ENCODE measurements at places on chromosomes 3 and 15.

- DNase-seq, result no peak
Measured at GRCh38 chr3:64440498-64440897, 215.2 kb upstream of the PRICKLE2 start.

GRCh38 chr15:48425051-48425450, 93.8 kb downstream of the DUT start:
- no peak for DNase-seq

- DNase-seq, result no peak
Measured at GRCh38 chr15:66233487-66234415, 19.8 kb downstream of the MEGF11 start.

- DNase-seq, result no peak
Measured at GRCh38 chr3:9468460-9468859, 71.0 kb downstream of the SETD5 start.

- no peak for DNase-seq
Measured at GRCh38 chr3:13213911-13214846, 140.9 kb upstream of the IQSEC1 start.

GRCh38 chr15:63195569-63196015, 6.2 kb downstream of the RAB8B start:
- DNase-seq, result no peak

- no peak for DNase-seq
Measured at GRCh38 chr3:10981961-10982360, 10.6 kb upstream of the SLC6A1 start.

DNA sequence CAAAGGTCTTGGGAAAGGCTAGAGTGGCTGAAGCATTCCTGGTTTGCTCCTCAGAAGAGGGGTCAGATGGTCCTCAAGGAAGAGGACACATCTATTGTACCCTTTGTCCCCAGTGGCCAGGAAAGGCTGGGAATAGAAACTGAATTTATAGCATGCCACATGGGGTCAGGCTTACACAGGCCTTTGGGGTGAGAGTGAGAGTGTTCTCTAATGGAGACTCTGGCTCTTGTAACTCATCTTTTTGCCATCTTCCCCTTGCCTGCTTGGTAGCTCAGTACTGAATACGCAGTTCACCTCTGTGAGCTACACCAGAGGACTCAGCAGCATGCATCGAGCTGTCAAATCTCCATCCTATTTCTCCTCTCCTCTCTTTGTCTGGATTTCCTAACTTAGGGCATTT, 87.5 kb downstream of the ATP2B2 start:
- DNase-seq, result no peak

- DNase-seq, result no peak
Measured at GRCh38 chr15:64351265-64351664, 4.7 kb downstream of the CSNK1G1 start.

DNA sequence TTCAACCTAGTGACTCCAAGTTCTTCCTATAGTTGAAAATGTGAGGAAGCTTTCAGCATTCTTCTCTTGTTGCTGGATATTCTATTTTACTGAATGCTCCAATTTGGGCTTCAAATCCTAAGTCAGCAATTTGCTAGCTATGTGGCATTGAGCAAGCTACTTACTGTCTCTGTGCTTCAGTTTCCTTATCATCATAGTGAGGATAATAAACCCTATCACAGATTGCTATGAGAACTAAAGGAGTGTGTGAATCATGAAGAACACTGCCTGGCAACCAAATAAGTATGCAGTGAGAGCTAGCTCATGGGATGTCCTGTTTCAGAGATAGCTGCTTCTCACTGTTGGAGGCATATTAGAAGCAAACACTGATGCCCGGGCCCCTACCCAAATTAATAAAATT, 163.8 kb upstream of the CDIN1 start:
- no peak for DNase-seq

- no peak for DNase-seq
Measured at GRCh38 chr3:128710816-128711433, 15.1 kb upstream of the RAB7A start.

DNA sequence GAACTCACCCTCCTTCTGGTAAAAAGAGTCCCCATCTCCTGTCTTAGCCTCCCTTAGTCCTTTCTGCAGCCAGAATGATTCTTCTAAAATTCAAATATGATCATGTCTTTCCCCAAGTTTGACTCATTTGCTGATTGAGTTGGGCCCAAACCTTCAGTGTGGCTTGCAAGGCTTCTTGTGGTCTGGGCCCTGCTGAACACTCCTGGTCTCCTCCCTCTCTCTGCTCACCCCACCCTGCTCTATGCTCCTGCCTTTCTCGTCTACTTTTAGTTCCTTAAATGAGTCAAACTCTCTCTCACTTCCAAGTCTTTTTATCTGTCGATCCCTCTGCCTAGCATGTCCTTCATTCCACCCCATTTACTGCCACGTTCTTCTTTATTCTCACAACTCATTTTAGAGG, 72.6 kb downstream of the CCR1 start:
- no peak for DNase-seq

DNA sequence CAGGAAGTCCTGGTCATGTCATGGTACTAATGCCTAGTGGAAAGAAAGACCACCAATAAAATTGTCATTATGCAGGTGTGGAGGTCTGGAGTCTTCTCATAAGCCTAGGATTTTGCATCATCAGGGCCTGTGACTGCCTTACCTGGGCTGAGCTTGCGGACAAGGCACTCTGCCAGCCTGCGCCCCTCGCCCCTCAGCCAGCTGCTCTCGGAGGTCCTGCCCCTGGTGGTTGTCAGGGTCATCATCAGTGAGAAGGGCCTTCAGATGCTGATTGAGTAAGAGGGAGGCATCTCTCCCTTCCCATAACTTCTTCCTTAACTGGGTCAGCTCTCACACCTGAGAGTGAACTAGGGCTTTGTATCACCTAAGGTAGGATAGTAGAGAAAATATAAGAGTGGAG, 132.8 kb downstream of the DCLK3 start:
- DNase-seq, result no peak

DNA sequence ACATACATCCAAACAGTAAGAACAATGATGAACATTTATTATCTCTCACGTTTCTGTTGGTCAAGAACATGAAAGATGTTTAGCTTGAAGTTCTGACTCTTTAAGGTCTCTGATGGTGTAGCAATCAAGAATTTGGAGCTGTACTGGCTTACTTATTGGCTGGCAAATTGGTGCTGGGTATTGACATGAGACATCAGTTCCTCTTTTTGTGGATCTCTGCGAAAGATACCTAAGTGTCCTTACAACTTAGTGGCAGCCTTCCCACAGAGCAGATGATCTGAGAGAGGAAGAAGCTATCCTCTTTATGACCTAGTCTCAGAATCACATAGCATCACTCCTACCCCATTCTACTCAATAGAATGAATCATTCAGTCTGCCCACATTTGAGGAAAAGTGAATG, 309.8 kb upstream of the DCBLD2 start:
- no peak for DNase-seq

- peak; percentile 44 for DNase-seq
Measured at GRCh38 chr3:15291589-15292541, 40.5 kb downstream of the SH3BP5 start.

DNA sequence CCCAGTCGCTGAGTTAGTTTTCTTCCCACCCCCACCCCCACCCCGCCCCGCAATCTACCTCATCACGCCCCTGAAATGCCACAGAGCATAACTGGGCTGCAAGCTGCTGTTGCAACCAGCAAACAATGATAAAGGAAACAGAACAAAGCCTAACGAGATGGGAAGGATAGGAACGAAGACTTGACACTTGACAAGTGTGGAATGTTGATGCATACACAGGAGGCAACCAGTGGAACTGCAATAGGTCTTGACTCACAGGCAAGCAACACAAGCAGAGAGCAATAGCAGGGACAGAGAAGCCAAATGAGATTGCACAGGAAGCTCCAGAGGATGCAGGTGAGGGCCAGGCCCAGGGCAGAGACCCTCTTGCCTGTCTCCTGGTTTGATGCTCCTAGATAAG, 225.9 kb downstream of the IGSF11 start:
- no peak for DNase-seq

DNA sequence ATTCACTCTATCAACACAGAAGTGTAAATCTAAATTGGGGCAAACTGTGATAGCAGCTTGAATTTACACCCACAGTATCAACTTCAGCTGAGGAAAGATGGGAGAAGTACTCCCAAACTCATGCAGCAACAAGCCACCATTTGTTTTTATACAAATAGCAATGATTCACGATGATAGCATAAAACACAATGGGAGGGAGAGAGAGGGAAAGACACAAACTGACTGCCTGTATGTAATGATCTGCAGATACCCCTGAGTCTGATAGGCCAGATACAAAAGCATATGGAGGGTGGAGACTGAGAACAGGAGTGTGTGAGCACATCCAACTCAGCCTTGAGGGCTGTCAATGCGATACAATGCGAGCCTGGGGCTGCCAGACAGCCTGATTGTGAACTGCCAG, 79.2 kb downstream of the CNTN3 start:
- no peak for DNase-seq

DNA sequence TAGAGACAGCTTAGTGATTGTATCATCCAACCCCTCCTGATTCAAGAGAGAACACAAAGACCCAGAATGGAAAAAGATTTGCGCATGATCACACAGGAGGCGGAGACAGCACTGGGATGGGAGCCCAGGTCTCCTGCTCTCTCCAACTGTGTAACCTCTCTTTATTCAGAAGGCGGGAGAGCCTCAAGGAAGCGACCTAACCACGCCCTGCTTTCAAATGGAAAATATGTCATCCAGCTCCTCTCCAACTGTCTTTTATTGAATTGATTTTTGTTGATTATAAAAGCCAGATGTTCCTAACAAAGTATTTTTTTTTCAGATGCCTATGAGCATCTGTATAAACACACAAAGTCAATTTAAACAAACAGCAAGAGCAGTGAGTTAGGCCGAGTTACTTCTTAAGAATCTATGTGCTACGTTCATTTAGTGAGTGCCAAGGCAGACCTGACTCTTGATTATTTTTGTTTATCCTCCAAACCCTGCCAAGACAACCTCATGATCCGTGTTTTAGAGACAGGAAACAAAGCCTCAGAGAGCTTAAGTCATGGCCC, 74.5 kb downstream of the BFSP2 start:
- DNase-seq, result no peak

DNA sequence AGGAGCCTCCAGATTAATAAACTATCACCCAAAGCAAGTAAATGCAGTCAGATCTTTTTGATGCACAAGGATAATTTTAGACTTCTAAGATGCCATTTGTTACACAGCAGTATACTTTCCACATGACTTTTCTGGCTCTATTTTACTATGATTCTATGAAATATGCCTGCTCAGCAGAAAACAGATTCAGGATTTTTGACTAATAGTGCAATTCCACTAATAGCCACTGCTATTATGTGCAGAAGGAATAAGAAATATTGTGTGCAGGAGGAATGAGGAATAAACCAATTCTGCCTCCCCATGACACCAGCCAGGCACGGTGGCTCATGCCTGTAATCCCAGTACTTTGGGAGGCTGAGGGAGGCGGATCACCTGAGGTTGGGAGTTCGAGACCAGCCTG, 11.5 kb upstream of the SPPL2A start:
- no peak for DNase-seq

DNA sequence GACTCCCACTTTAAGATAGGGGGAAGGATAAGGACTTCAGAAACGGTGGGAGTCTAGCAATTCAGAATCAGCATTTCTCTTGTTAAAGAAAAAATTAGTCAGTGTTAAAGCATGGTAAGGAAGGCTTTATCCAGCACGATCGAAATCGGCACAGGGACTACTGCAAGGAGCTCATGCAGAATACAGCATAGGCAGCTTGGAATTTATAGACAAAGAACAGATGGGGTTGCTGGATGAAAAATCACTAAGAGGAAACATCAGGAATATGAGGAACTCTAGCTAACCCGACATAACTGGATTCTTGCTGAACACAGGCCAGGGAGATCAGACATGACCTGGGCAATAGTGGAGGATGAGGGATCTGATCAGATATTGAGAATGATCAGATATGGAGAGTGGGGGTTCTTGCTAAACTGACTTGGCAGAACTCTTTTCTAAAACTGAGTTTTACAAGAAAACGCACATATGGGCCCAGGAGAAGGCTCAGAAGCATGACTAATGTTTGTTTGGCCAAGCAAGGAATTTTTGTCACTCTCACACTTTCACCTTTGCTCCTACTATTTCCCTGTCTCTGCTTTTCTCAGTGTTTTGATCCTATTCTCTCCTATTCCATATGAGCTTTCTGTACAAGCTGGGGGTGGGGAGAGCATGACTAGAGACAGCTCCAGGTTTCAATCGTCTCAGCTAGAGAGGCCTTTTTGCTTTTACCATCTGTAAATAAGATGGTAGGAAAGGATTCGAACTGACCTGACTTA, 3.9 kb upstream of the PLCH1 start:
- DNase-seq, result no peak

GRCh38 chr3:121505256-121505655, 40.5 kb downstream of the POLQ start:
- DNase-seq, result no peak

- DNase-seq, result no peak
Measured at GRCh38 chr3:48470286-48470685, 23.7 kb downstream of the ATRIP start.

- DNase-seq, result no peak
Measured at GRCh38 chr3:165643425-165643824, 193.8 kb downstream of the BCHE start.

- no peak for DNase-seq
Measured at GRCh38 chr15:25766417-25766816, 96.7 kb downstream of the ATP10A start.

DNA sequence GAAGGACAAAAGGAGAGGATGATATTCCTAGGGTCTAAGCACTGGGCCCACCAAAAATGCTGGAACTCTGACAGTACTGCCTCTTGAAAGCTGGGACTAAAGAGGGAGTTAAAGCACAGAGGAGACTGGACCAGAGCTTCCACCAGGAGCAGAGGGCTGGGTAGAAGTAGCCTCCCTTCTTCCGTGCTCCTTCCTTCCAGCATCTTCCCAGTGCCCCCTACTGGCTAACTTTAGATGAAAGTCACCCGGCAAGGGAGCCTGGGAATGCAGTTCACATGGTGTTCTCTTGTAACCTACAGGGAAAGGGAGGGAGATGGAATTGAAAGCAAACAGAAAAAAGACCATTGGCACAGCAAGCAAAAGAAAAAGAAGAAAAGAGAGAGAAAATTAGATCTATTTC, 106.1 kb upstream of the COL8A1 start:
- no peak for DNase-seq

- DNase-seq, result no peak
Measured at GRCh38 chr3:22040150-22040549, 289.1 kb upstream of the ZNF385D start.

GRCh38 chr3:13113346-13114330, 40.4 kb upstream of the IQSEC1 start:
- no peak for DNase-seq

- no peak for DNase-seq
Measured at GRCh38 chr15:100572362-100572983, 29.5 kb downstream of the LINS1 start.

- no peak for DNase-seq
Measured at GRCh38 chr3:12316729-12317351, 28.0 kb downstream of the PPARG start.

- DNase-seq, result no peak
Measured at GRCh38 chr3:104291878-104292277, 1074.8 kb upstream of the ALCAM start.

DNA sequence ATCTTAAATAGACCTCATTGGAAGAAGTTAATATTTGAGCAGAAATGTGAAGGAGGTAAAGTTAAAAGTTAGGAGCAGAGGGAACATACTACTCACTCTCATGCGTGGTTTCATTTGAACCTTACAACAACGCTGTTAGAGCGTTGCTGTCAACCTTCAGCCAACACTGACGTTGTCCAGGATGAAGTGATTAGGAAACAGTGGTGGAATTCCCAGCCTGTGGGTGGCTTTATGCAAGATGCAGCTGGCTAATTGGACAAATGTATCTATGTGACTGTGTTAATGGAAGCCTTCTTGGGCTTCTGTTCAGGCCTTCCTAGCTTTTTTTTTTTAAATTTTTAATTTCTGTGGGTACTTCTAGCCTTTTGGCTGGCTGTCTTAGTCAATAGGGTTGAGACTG, 40.5 kb downstream of the PTPRG start:
- DNase-seq, result no peak
